ENCODE measurements at places on chromosomes 7 and 10.

- DNase-seq = no peak
Measured at GRCh38 chr7:134561-135256, 57.7 kb upstream of the FAM20C start.

DNA sequence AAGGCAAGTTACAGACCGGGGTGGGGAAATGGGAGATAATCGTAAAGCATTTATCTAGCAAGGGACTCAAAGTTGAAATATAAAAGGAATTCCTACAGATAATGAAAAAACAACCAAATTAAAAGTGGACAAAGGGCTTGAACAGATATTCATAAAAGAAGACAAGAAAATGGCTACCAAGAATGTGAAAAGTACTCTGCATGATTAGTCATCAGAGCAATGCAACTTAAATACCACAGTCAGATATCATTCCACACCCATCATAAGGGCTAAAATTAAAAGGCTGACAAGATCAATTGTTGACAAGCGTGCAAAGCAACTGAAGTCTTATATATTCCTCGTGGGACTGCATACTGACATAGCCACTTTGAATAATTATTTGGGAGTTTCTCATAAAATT lies 124.6 kb upstream of the RSU1 start:
- no peak for DNase-seq

GRCh38 chr7:47458486-47458885 lies 123.4 kb downstream of the TNS3 start:
- no peak for DNase-seq

- DNase-seq = peak; percentile 24
Measured at GRCh38 chr10:89327803-89328441, at the start of gene IFIT3. IFIT3 (plus strand) TSS chr10:89327997; CDS start chr10:89328074, 77 bp downstream.

GRCh38 chr10:98509745-98510144 lies 63.0 kb upstream of the HPS1 start:
- no peak for DNase-seq

GRCh38 chr7:38728145-38728544 lies 97.0 kb upstream of the AMPH start:
- DNase-seq = no peak

DNA sequence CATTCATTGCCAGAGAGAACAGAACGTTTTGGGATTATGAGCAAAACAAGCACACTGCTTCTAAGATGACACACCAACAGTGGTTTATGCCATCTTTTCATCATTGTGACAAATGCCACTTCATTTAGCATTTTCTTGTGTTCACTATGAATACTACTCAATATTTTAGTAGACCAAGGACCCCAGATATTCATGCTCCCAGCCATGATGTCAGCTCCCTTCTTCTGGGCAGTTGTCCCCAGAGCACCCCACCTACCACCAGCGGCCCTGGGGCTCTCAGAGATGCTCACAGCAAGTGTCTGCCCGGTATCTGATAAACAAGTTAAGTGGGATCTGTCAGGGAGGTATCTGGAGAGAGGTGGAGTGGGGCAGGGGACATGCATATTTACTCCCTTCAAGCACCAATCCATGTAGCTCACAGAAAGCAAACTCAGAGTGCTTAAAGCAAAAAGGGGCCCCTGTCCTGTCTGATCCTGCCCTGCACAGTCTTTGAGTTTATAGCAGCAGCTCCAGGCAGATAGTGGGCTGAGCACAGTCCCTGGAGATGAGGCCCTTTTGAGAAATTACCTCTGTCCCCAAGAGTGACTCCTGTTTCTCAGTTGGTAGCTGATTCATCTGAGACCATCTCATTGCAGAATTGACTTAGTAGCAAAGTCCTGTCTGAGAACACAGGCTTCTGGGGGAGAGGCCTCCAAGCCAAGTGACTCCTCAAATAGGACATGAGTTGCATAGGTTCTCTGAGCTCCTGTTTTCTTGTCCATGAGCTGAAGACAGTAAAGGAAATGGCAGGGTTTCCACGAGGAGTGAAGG lies 281.8 kb upstream of the KLF6 start:
- DNase-seq = no peak

DNA sequence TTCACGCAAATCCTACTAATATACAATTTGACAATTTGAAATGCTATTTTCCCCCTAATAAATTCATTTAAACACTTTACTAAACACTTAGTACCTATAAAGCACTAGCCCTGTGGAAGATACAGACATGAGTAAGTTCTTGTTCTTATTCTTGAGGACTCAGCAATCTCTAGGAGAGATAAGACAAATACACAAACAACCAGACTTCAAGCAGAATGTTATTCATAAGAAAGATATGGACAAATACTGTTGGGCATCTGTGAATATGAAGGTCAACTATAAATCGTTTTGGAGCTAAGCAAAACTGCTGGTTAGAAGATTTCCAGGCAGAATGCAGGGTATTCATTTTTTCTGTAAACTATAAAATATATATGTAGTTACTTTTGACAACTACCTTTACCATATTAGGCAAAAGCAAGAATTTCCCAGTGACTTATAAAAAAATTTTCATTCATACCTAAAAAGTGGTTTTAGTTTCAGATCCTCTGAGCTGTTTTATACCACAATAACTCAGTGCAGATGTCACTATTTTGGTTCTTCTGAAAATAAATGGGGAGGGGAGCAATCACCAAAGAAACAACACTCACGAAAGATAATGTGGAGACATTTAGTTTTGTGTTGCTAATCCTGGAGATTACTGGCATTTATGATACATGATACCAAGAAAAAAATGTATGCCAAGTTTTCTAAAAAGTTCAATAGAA lies 3.8 kb downstream of the VPS41 start:
- DNase-seq = no peak

- no peak for DNase-seq
Measured at GRCh38 chr10:110774069-110775019, 97.4 kb upstream of the PDCD4 start.

- no peak for DNase-seq
Measured at GRCh38 chr10:34567659-34568253, 247.3 kb downstream of the PARD3 start.

- no peak for DNase-seq
Measured at GRCh38 chr10:100966887-100967286, 2.4 kb upstream of the SEMA4G start.

GRCh38 chr7:30760514-30761213 lies 8.7 kb downstream of the INMT start:
- DNase-seq = no peak

DNA sequence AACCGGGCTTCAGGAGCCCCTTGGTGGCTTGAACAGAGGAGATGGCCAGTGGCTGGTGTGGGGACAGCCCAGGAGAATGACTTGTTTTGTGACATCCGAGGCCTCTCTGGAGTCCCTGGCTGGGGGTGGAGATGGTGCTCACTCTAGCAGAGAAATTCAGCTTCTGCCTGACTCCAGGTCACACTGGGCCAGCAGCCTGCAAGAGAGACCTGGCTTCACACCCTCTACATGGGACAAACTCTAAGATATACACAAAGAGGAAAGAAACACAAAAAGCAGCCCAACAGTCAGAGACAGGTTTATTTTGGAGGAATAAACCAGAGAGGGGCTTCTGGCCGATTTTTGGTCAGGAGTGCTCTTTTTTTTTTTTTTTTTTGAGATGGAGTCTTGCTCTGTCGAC lies 132.8 kb downstream of the ELFN1 start:
- no peak for DNase-seq

GRCh38 chr10:119947300-119947699 lies 54.8 kb downstream of the SEC23IP start:
- no peak for DNase-seq

- no peak for DNase-seq
Measured at GRCh38 chr10:5606864-5607263, 59.5 kb downstream of the ASB13 start.

DNA sequence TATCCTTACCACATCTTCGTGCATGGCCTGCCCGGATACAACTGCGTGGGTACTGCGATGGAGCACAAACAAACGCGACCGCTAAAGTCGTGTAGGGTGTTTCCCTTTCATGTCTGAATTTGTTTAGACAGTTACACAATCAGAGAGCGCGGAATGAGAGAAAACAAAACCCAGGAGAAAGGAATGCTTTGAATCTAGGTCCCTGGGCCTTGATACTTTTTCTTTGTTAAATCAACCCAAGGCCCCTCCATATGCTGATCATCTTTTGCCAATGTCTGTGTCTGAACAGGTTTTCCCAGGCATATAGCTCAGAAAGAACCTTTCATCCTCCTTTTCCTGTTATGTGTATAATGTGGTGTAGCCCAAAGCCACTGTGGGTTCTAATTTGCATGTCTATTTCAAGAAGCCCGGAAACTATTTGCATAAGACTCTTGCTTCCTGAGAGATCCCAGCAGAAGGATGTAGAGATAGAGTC lies 145.8 kb downstream of the FRMD4A start:
- peak; percentile 75 for DNase-seq

DNA sequence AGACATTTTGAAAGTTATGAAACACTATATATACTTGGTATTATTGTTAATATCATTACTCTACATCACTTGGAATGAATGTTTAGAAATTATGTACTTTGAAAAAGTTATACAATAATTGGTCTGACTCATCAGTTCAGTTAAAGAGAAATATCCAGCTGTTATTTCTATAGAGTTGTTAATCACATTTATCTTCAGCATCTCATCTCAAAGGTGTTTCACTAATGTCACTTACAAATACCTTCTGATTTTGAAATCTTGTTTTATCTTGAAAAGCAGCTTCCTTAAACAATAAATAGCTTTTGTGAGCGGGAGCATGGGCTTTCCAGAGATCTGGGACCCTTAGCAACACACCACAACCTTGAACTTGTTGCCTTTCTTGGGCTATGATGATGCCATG lies 205.2 kb downstream of the PCLO start:
- DNase-seq = no peak

DNA sequence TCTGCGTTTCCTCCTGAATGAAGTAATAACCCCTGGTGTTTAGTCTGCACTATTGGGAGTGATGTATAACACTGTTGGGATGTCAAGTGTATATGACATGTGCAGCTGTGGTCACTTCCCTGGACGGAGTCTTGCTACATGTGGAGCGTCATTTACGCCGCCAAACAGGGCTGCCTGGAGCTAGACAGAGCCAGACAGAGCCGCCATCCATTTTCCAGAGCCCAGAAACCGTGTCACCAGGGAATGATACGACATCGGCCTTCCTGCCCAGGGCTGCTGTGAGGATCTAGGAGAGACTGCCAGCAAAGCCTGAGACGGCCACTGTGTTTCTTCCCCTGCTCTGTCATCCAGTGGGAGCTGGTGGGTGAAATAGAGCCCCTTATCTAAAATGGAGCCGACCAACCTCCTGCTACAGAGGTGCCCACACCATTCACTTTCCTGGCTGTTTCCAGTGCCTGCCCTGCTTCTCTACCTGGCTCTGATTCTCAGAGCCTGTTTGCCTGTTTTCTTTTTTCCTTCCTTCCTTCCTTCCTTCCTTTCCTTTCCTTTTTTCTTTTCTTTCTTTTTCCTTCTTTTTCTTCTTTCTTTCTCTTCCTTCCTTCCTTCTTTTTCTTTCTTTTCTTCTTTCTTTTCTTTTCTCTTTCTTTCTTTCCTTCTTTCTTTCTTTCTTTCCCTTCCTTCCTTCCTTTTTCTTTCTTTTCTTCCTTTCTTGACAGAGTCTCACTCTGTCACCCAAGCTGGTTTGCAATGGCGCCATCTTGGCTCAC lies 13.3 kb upstream of the FGFR2 start:
- DNase-seq = no peak

- DNase-seq = no peak
Measured at GRCh38 chr10:14608381-14609001, 166.2 kb downstream of the FAM107B start.

DNA sequence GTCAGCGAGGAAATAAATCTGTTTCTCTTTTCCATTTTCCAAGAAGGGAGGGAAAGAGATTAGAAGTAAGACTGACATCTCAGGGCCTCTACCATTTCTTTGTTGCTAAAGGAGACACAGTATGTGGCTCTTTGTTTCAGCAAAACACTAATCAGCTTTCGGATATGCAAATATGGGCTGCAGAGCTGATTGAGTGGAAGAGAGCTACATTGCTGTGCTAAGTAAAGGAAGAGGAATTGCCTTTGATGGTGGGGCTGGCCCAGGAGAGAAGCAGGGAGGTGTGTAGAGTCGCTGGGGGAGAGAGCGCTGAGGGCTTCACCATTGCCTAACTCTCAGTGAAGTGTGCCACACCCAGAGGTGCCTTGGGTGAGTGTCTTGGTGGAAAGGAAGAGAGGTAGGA lies 284.8 kb downstream of the SDK1 start:
- peak; percentile 88 for DNase-seq

DNA sequence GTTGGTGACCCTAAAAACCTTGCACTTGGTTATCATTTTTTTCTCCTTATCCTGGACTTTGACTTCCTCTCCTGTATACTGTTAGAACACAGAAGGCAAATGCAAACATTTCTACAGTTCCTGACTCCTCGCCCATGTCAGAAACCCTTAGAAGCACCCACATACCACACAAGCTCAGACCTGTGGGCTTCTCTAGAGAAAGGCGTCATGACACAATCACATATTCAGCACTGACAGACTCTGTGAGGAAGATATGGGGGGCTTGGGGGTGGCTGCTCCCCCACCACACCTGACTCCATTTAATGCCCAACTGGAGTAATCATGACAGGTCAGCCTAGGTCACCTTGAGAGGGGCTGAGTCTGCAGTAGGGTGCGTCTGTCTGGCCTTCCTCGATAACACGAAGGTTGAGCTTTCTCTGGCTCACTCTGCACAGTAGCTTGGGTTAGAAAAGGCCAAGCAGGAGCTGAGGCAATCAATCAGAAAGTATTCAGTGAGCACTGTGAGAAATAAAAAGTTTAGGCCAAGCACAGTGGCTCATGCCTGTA lies 50.9 kb downstream of the CCDC3 start:
- no peak for DNase-seq

DNA sequence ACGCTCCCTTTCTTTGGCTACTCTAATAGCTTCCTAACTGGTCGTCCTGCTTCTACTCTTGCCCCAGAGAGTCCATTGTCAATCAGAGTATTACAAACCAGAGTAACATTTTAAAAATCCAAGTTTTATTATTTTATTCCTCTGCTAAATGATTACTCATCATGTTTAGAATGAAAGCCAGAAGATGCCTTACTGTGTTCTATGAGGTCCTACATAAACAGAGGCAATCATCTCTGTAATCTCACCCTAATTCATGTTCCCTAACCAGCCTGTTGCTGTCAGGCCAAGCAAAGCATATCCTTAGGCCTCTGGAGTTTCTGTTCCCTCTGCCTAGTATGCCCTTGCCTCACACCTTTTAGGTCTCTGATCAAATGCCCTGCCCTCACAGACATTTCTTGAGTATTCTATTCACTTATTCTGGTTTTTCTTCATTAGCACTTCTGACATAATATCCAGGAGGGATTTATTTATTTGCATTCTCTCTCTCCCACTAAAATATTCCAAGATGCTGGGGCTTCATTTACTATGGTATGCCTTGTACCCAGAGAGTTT lies 497.5 kb downstream of the PHTF2 start:
- DNase-seq = no peak

GRCh38 chr7:30323006-30323355 lies 38.6 kb downstream of the ZNRF2 start:
- DNase-seq = no peak

Data from NCI-H526 treated with DMSO at 0.1 percent for 48 hours (cell line).